ENCODE measurements at places on chromosomes 5 and 9.

- DNase-seq = no peak
Measured at GRCh38 chr5:154813736-154814135, 36.7 kb downstream of the FAXDC2 start.

DNA sequence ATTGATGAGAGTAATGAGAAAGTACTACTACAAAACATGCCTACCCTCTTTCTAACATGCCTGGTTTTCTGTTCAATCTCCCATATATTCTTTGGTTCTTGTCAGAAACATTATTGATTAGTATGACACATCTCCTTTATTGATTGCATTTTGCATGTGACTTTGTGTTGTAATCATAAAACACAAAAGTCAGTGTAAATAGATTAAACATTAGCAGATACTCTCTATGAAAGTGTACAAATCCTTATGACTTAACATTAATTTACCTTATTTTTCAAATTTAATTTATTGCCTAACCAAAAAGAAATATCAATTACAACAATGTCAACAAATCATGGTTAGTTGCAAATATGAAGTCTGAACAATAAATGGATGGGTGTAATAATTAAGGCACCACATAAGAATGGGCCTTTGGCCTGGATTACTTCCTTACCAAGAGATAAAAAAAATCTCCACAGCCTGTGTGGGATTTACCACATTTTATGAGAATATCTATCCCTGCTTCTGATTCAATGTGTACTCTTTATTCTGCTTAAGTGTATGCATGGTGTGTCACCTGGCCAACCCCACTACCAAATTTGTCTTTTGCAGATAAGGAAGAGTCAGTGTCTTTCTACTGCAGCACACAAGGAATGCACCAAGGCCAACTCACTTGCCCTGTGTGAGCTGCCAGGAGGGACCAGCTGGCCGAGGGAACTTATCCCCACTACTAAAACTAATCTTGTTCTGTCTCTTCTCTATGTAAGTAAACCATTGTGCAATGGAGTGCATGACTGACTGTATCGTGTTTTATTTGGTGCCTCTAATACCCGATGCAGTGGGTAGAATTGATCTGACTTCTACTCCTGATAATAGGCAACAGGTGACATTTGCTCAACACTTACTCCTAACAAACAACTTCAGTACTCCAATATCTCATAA lies 1001.9 kb upstream of the CDH10 start:
- DNase-seq = no peak

DNA sequence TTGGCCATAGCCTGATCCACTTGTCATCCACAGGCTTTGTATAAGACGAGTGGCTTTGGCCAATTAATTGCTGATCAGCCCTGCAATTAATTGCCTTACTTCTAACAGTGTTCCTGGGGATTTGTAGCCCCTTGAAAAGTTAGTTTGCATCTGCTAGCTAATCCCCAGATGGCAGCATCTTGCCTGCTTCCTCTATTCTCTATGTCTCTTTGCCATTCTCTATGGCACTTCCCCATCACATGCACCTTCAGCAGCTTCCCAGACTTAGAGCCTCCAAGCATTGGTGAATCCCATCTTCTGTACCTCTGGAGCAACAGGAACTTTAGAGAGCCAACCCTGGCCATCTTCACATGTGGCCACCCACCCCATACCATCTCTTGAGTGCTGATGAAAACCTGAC lies 197.0 kb upstream of the DMAC1 start:
- DNase-seq = no peak

GRCh38 chr5:55413644-55414043 lies 105.9 kb downstream of the MTREX start:
- no peak for DNase-seq

GRCh38 chr9:33164138-33164809 lies 2.9 kb downstream of the B4GALT1 start:
- DNase-seq = no peak

GRCh38 chr9:4289411-4290326 lies 10.2 kb downstream of the GLIS3 start:
- no peak for DNase-seq

- no peak for DNase-seq
Measured at GRCh38 chr5:67154556-67155206, 41.9 kb downstream of the CD180 start.

DNA sequence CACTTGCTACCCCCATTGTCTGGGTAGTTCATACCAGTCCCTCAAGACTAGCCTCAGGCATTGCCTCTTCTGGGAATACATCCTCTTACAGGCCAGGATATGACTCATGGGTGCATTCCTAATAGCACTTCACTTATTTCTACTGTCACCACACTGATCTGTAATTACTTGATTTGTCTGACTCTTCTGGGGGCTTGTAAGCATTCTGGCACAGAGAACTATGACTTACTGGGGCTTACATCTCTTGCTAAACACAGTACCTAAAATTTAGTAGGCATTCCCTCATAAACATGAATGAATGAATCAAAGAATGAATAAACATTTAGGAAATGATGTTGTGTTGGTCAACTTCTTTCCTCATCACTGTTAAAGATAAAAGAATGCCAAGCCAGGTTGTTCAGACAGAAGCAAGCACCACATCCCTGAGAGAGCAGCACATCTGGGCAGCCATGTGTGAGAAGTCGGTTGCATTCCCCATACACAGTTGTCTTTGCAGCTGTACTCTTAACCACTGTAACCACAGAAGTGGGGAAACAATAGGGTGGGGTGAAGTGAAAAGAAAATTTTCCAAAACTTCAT lies 27.6 kb downstream of the IL7R start:
- no peak for DNase-seq

All from cortex of kidney (tissue), 1 donor.